ENCODE measurements at places on chromosomes 7 and 10. TPM values are rescaled to one million over a fixed set of nuclear protein-coding genes. Genes with fewer than 3 reads are reported as not detected.
A peak's percentile ranks its signal among the peaks of the same experiment; 100 is the strongest.

GRCh38 chr7:124843336-124843735 lies 77.7 kb upstream of the GPR37 start:
- no peak for DNase-seq

DNA sequence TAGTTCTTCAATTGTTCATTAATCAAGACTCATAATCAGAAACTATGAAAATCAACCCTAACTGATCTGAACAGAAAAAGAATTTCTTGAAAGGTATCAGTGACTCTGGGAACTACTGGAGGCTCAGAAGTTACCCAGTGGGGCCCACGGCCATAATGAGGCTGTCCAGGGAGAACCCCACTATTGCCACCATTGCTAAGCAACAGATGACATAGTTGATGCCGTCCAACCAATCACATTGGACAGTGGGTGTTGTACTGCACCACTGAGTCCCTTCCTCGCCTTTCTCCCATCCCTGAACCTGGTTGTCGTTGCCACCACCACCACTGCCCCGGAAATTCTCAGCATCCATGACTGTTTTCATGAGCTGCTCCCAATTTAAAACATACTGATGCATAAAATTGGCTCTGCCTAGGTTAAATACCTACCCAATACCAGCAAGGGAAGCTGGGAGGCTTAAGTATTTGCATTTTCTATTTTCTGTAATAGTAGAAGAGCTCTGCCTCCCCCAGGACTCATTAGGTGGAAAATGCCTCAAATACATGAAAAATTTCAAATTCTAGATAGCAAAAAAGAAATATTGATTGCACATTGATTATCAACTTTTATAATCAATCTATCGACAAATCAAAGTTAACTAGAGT lies 26.7 kb upstream of the USP6NL start:
- no peak for DNase-seq

- no peak for DNase-seq
Observed at GRCh38 chr7:126570845-126571244, 681.9 kb downstream of the GRM8 start.

- DNase-seq = no peak
Observed at GRCh38 chr10:7218968-7219367, 191.9 kb downstream of the SFMBT2 start.

GPR85 gene
- total RNA-seq = 0.16 TPM

GRCh38 chr10:129771576-129771975 lies 192.5 kb downstream of the EBF3 start:
- DNase-seq = peak; percentile 3

DRGX gene
- 0.32 TPM for total RNA-seq

DNA sequence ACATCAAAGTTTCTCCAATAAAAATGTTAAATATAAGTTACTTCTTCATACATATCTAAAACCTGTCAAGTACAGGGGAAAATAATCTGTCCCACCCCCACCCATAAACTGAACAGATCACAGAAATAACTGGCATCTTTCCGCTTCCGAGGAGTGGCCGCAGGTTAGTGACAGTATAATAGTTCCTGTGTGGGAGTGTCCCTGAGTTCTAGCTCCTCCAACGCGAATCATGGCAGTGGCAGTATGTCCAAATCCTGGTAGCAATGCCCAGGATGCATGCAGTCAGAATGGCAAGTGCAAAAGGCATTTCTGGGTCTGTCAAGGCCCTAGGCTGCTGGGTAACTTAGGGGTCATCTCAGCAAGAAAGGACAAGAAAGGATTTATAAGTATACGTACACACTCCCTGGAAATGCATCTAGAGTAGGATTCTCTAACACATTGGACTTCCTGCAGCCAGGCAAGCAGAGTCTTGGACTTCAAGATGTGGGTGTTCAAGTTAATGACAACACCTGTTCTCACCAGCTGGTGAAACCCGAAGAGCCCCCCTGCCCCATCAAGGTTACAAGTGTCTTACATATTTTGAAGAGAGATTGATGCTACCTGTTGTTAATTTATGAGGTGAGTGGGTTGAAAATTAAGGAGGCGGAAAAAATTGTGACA lies 94.4 kb upstream of the COL1A2 start:
- DNase-seq = no peak

BLNK gene
- total RNA-seq = 21.8 TPM

FKBP6 gene
- not detected for total RNA-seq

GRCh38 chr10:11936389-11937152 lies 106.0 kb downstream of the UPF2 start:
- peak; percentile 57 for DNase-seq

- DNase-seq = no peak
Observed at GRCh38 chr7:108181073-108181985, 51.2 kb upstream of the LAMB4 start.

GRCh38 chr10:123517426-123517825 lies 148.7 kb upstream of the GPR26 start:
- DNase-seq = no peak

- DNase-seq = no peak
Observed at GRCh38 chr7:155231241-155231800, 66.4 kb upstream of the INSIG1 start.

DNA sequence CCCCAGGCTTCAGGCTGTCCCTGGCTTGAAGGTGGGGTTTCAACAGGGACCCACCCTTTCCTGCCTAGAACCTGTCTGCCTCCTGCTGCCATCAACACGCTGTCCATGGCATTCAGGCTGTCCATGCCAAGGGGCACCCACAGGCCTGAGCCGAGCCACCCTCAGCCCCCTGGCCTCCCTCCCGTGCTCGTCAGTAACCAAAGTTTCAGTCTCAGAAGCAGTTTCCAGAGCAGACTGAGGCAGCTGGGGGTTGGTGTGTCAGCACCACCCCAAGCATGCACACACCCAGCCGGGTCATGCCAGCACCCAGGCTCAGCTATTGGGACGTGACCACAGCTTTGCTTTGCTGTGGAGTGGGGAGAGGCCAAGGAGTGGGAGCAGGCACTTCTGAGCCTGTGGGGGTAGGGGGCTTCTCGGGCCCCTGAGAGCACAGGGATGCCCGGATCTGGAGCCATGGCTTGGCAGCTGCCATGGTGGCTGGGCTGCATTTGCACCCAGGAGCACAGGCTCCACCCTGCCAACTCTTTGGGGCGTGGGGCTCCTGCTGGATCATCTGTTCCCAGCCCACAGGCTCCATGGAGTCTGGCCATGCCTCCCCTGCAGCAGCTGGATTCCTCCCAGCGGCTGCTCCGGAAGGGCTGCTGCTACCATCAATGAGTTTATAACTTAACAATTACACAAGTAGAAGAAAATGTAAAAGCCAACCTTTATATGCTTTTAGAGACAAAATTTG lies 314.5 kb upstream of the SEMA3C start:
- DNase-seq = no peak

- DNase-seq = no peak
Observed at GRCh38 chr7:115937960-115938359, 92.6 kb downstream of the TFEC start.
